ENCODE measurements at places on chromosomes 2 and 18.

- no peak for DNase-seq
Observed at GRCh38 chr2:8222979-8223694, 458.7 kb upstream of the ID2 start.

- DNase-seq = no peak
Observed at GRCh38 chr18:55224086-55224625, 264.9 kb upstream of the CCDC68 start.

GRCh38 chr2:33598561-33599174 lies 431 bp downstream of the FAM98A start:
- DNase-seq = no peak

DNA sequence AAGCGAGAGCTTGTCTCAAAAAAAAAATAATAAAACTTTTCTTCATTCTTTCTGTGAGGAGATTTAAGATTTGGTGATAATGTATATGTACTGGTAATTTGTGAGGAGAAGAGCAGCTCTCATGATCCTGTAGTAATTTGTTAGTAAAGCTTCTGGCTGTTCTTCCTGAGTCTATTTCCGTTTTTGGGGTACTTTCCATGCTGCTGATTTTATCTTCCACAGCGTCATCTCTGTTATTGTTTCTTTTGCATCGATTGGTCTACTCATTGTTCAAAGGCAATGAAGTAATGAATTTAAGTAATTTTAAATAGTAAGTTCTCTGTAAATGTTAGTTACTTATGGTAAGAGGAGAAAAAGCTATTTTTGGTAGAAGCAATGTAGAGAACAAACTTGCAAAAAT lies 12.0 kb downstream of the NDUFAF7 start:
- DNase-seq = no peak

DNA sequence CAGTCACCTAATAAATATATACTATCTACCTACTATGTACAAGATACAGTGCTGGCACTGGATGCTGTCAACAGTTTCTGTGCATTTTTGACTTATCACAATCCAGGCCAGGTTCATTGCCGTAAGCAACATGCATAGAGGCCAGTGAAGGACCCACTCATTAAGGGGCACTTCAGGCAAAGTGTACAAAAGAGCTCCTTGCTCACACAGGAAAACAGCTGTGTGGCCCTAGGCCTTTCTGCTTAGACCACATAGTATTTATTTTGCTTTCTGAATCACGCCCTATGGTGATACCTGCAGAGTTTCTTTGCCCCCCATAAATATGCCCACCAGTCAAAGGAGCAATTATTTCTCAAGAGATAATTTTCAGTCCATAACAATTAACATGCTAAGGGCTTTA lies 39.6 kb upstream of the STAT4 start:
- no peak for DNase-seq

- DNase-seq = no peak
Observed at GRCh38 chr2:70391988-70392387, 90.1 kb upstream of the FAM136A start.

GRCh38 chr2:241228081-241228859 lies 39.8 kb downstream of the ANO7 start:
- no peak for DNase-seq

DNA sequence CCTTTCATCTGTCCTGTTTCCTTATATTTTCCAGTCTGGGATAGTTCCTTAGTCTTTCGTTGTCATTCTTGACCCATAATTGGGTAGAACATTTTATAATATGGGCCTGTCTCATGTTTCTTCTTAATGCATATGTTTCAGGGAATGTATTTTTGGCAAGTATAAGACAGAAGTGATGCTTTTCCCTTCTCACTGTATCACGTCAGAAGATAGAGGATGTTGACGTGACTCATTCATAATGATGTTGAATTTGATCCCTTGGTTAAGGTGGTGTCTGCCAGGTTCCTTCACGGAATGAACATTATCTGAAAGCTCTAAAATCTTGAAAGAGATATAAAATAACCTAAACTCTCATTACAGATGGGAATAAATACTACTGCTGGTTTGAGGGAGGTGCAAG lies 18.8 kb downstream of the CDH7 start:
- no peak for DNase-seq

DNA sequence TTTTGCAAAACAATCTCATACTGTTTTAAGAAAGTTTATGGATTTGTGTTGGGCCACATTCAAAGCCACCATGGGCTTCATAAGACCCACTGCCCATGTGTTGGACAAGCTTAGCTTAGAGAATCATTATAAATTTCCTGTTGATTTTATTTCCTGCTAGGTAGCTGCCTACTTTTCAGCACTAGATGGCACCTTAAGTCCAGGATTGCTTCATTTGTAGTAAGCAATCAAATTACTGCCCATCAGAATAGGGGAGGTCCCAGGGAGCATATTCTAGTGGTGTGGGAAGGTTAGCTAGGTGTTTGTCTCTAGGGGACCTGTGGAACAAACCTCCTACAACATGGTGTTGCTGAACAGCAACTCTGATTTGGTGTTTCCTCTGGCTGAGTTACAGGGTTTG lies 11.0 kb upstream of the DCDC2C start:
- no peak for DNase-seq

DNA sequence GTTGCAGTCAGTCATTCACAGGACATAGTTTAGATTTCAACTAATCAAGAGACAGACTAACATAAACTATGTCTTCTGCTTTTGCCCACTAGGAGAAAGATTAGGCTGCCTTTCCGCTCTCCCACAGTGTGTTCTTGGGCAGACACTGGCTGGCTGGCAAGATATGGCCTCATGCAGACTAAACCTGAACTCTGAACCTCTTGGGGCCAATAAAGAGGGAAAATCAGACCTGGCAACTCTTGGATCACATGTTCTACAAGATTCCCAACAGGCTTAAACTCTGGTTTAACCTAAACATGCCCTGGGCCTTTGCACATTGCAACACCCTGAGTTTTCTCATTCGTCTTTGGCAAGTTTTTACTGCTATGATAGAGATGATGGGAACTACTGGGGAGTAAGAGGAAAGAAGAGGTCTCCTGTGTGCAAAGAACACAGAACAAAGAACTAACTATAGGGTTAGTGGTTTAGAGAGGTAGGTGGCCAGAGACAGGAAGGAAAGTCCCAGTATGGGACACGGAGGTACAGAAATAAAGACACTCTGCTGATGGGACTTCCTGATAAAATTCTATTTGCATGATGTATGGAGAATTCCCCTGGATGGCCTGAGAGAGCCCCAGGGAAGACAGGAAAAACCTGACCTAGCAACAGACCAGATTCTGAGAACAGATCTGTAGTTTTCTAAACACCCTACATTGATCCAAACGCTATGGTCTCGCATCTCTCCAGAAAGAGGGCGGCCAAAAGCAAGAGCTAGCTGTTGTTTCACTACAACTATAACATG lies 2.0 kb upstream of the ATRAID start:
- no peak for DNase-seq

- DNase-seq = no peak
Observed at GRCh38 chr2:241571821-241572620, 13.5 kb downstream of the BOK start.

DNA sequence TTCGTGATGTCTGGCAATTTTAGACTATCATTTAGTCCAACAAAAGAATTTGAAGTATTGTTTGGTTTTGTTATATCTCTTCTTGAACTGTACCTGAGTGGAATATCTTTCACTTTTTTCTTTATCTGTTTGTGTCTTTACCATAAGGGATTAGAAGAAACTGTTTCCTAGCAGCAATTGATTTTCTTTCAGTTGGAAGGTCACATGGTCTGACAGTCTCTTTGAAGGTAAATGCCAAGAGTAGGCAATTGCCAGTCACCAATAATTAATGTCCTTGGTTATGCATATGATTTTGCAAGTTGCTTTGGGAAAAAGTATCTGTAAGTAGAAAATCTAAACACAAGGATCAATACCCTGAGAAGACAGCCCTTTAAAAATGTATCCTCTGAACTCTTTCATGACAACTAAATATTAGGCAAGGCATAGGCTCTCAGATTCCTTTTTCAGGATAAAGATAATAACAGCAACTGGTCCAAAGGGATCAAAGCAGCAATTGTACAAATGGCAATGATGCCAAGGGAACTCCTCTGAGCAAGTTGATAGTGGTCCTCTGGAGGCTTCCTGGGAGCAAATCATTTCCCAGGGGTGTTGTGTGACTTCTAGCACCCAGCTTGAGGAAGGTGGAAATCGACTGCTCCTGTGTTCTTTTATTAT lies 17.6 kb downstream of the MAP3K19 start:
- DNase-seq = no peak

- DNase-seq = no peak
Observed at GRCh38 chr18:35653392-35654135, 72.0 kb downstream of the GALNT1 start.

- no peak for DNase-seq
Observed at GRCh38 chr2:238891457-238892203, 43.7 kb downstream of the TWIST2 start.

- no peak for DNase-seq
Observed at GRCh38 chr18:5268874-5269273, 26.7 kb downstream of the ZBTB14 start.

DNA sequence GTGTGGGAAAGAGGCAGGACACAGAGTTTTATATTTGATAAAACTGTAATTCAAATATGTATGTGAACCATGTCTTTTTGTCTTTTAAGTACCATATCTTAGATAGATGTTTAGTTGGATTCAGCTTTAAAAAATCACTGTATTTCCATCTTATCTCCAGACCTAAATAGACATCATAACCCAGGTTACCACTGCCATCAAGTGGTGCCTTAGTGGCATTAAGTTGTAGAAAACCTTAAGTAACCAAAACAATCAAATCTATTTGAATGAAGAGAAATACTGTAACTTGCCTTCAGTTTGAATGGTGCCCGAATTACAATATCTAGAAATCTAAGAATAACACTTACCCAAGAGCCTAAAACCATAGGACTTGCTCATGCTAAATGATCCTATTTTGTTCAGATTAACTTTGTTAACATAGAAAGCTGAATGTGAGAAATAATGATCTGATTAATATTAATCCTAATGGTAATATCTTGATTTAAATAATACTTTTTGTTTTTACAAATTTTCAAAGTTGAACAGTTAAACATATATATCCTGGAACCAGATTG lies 92.5 kb upstream of the MAP2 start:
- DNase-seq = no peak

- no peak for DNase-seq
Observed at GRCh38 chr2:35415282-35415681, 940.3 kb upstream of the CRIM1 start.

- no peak for DNase-seq
Observed at GRCh38 chr2:59680863-59681262, 872.6 kb downstream of the BCL11A start.

DNA sequence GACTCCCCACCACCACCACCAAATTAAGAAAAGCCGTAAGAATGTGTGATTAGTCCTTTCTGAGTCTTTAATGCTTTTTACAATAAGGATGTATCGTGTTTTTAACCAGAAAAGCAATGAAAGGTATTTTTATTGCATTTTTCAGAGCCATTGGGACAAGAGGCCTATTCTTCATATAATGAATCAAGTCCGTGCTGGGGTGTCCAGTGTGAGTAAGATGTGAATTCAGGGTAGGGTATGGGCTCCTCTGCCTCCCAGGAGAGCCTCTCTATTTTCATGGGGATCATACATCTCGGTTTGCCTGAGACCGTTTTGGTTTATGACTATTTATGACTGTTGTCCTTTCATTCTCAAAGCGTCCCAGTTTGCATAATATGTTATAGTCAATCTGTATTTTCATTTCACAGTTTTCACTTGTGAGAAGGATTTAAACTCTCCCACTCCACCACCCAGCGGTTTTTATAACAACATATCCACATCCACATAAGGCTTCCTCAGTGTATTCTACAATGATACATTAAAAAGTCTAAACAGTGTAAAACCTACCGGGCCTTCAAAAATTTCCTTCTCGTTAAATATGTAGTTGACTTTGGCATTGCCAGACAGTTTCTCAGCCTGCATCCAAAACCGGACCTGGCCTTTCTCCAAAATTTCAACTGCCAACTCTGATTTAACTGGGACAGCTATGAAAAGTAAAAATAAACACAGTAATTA lies 80.8 kb upstream of the LPIN2 start:
- DNase-seq = no peak

- no peak for DNase-seq
Observed at GRCh38 chr18:46182633-46183358, 78.6 kb downstream of the HAUS1 start.

- DNase-seq = no peak
Observed at GRCh38 chr18:24658302-24658701, 197.9 kb downstream of the HRH4 start.

DNA sequence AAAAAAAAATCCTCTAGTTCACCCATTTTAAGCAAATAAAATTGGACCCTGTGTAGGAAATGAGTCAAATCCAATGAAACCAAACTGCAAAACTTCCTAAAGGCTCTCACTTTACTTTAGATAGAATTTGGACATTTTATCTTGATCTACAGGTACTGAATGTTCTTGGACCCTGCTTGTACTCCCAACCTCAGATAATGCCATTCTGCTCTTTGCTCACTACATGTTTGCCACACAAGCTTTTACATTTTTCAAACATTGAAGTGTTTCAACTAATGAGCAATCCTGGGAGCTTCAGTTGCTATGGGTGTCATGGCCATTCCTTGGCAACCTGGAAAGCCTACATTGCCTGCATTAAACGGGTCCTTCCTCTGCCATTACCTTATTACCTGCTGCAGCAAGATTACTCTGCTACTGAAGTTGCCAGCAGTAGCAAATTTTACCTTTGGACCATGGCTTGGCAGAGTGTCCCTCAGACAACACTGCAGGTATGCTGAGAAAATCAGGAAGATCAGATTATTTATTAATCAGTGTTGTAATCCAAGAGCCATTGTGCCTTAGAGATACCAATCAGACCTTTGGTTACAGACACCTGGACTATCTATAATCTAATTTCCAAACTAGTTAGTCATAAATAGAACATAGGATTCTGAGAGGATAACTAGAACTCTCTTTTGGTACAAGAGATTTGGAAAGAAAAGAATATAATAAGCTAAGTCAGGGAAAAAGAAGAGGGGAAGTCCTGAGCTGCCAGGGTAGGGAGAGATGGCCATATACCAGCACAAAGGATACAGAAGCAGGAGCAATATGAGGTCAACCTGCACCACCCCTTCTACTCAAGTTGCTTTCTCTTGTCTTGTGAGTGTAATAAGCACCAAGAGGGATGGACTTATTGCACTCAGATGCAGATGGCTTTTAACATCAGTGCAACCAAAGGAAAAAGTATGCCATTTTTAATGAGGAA lies 293.3 kb upstream of the TFPI start:
- no peak for DNase-seq

Data from right kidney (tissue), 9 donors.